ENCODE measurements at places on chromosomes 3 and 15.

DNA sequence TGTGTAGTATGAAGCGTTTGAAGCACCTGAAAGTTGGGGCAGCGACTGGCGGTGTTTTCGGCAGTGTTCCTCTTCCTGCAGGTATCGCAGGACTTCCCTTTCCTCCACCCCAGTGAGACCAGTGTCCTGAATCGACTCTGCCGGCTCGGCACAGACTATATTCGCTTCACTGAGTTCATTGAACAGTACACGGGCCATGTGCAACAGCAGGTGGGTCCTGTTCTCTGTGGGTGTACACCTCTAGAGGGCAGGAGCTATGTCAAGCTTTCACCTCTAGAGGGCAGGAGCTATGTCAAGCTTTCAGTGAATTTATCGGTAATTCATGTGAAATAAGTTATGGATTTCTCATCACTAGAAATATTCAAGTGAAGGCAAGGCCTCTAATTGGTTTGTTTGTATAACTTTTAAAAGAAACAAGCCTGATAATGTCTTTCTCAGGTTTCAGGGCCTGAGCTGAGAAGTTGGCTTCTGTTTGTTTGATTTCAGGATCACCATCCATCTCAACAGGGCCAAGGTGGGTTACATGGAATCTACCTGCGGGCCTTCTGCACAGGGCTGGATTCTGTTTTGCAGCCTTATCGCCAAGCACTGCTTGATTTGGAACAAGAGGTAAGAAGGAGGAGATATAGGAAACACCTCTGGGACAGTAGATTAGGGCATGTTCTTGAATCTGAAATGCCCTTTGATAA lies 5.3 kb downstream of the TUBGCP4 start:
- peak; percentile 10 for DNase-seq

DNA sequence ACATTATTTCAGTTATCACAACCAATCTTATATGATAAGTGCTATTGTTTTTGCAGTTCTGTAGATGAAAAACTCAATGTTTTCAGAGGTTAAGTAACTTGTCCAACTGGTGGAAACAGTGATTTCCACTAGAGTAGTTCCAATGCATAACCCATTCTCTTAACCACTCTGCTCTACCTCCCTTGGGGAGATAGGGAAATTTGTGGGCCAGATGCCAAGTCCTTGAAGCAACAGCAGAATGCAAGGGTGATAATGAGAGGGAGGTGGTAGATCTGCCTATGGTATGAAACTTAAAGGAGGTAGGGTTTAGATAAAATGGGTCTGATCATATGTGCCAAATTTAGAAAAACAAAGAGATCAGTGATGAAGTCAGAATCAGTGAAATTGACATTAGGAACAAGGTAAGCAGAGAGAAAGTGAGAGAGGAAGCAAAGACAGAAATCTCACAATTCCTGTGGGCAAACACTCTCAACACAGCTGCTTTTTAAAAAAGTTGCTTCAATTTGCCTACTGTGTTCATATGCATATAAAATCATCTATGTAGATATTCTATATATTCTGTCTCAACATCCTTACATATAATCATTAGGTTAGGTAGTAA lies 50.5 kb upstream of the UBP1 start:
- DNase-seq, result no peak

DNA sequence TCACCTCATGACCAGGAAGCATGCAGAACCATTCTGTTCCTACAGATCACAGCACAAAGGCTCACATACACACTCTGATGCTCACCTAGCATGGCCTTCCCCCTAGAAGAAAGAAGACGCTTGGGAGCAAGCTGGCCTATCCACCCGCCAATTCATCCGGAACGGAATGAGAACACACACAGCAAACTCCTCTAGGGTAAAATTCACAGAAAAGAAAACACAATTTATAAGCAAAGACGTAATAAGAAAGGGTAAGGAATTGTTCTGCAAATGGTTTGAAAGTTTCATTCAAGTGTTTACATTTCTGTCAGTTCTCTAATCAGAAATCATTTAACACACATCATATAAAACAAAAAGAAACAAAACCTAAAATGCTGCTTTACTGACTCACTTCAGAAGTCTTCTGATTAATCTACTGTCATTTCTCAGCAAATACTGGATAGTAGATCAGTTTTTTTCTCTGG lies 218.1 kb downstream of the OSBPL10 start:
- no peak for DNase-seq

GRCh38 chr15:98725874-98726273 lies 77.5 kb downstream of the IGF1R start:
- DNase-seq, result no peak

GRCh38 chr3:52083556-52084087 lies 27.3 kb upstream of the DUSP7 start:
- no peak for DNase-seq

DNA sequence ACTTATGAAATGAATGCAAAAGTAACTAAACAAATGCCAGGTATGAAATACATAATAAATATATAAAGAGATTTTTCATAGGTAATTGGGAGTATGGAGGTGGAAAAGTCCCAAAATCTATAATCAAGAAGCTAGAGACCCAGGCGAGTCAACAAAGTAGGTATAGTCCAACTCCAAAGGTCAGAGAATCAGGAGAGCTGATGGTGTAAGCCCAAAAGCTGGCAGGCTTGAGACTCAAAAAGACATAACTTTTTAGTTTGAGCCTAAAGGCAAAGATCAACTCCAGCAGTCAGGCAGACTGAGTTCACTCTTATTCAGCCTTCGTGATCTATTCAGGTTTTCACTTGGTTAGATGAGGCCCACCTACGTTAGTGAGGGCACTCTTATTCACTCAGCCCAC lies 157.4 kb upstream of the TMCO5A start:
- DNase-seq, result no peak

GRCh38 chr3:124903896-124904834 lies 17.0 kb upstream of the ITGB5 start:
- DNase-seq, result no peak

DNA sequence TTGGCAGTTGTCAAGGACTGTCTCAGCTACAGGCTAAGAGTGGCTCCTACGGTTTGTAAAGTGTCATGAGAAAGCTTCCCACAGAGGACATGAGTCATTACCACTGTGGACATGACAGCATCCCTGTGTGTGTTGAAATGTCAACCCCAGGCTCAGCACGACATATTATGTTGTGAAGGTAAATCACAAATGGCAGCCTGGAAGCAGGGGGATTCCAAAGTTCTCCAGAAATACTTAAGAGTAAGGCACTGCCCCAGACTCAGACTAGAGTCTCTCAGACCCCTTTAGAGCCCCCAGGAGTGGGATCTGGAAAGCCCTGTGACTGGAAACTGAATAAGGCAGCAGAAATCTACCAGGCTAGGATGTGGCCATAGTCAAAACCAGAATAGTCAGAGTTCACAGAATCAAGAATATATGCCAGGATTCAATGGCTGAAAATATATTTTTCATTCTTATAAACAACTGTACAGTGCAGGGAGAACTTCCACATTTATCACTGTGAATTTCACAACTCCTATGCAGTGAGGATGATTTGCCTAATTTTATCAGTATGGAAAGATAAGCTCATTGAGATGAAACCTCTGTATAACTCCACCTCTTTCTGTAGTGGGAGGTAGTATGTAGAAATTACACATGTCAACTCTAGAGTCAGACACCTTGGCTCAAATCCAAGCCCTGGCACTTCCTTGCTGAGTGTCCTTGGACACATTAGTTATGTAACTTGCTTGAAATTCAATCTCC lies 237.1 kb upstream of the CFAP20DC start:
- no peak for DNase-seq

All from glomerular endothelial cell (primary cell).